Right atrium auricular region (tissue), 2 donors: ENCODE measurements at places on chromosomes 1 and 21. TPM values are rescaled to one million over a fixed set of nuclear protein-coding genes. Genes with fewer than 3 reads are reported as not detected.

DNA sequence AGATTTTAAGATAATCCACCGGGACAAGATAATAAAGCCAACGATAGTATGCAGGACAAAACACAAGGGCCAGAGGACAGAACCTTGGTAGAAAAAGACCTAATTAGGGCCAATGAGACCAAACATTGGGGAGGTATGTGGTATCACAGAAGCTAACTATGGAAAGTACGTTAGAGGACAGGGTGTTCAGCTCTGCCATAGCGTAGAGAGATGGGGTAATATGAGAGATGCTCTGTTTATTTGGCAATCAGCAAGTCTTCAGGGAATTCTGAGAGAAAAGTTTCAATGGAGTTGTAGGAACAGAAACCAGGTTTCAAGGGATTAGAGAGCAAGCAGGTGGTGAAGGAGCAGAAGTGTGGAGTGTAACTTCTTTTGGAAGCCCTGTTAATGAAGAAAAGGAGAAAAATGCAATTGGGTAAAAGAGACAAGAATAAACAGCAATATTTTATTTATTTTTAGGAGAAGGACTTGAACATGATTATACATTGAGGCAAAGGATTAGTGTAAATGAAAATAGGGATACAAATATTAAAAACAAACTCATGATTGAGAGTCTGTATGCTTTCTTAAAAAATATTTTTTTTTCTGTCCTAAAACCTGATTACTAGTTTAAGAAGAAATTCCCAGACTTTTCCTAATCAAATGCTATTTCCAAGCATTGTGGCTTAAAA, 24.0 kb downstream of the EEIG2 start:
- DNase-seq = no peak
- H3K4me3 ChIP-seq = no peak overlapping the region
- H3K27ac ChIP-seq = no peak overlapping the region
- no peaks in the 10 kb centered on the region for H3K4me1 ChIP-seq
- H3K27me3 ChIP-seq = no peaks in the 10 kb centered on the region
- H3K36me3 ChIP-seq = no peaks in the 10 kb centered on the region

DNA sequence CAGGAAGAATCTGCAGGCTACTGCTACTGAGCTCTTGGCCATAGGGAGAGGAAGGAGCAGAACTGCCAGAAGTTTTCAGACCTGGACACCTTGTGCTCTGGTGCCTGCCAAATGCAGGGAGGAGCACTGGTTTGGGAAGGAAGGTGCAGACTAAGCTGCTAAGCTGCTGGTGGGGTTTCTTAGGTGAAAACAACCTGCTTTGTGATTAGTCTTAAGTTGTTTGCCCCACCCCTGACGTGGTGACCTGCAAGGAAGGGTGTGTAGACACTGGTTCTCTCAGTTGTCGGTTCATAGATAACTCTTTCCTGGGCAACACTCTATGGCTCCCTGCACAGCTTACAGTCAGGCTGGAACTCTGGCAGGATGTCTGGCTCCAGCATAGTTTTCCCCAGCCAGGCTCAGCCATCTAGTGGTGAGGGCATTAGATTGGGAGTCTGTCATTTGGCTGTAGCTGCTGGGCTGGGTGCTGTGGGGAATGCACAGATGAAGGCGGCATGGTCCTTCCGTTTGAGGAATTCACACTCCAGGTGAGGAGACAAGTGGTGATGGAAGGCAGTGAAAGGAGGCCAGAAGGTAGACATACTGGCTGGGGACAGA, 10.3 kb upstream of the S100A10 start:
- H3K4me1 ChIP-seq = peaks cover 5% of the 10 kb centered on the region
- DNase-seq = no peak
- no peak overlapping the region for H3K4me3 ChIP-seq
- no peak overlapping the region for H3K27ac ChIP-seq

DNA sequence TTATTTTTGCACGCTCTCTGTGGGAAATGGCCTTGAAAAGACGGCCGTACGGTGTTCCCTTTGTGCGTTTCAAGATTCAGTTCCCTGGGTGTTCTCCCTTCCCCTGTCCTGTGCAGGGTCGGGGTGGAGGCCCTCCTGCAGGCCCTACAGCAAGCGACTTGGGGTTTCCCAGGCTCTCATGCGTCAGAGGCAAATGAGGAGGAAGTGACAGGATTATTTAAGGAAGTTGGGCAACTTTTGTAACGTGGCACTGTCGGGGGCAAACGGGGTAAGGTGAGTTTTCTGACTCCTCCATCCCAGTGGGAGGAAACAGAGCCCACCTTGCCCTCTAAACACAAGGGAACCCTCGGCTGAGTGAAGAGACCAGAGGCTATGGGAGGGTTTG, 16.1 kb upstream of the AJAP1 start:
- H3K27ac ChIP-seq = no peak overlapping the region
- no peaks in the 10 kb centered on the region for H3K27me3 ChIP-seq
- H3K4me3 ChIP-seq = no peak overlapping the region

DNA sequence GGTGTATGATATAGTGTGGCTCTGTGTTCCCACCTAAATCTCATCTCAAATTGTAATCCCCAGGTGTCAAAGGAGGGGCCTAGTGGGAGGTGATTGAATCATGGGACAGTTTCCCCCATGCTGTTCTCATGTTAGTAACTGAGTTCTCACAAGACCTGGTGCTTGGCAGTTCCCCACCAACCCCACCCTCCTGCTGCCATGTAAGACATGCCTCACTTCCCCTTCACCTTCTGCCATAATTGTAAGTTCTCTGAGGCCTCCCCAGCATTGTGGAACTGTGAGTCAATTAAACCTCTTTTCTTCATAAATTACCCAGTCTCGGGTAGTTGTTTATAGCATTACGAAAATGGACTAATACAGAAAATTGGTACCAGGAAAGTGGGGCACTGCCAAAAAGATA, 1705.3 kb downstream of the NCAM2 start:
- no peak overlapping the region for H3K27ac ChIP-seq
- H3K4me1 ChIP-seq = no peaks in the 10 kb centered on the region
- H3K27me3 ChIP-seq = no peaks in the 10 kb centered on the region

DNA sequence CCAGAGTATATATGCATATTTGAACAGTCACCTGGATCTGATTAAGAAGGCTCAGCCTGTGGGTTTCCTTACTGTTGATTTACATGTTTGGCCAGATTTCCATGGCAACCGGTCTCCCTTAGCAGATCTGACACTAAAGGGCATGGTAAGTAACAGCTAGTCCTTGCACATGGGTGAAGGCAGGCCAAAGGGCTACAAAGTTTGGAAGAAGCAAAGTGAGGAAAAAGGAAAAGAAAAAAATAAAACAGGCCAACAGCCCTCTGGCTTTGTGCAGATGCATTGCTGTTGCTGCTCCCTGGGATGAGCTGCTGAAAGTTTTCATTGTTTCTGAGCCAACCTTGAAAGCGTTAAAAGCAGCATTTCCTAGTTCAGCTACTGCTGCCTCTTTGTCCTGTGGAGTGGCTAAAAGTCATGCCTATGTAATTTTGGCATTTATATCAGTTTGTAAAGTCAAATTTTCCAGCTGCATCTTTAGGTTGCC, 176.5 kb upstream of the HOOK1 start:
- H3K4me3 ChIP-seq = no peak overlapping the region
- DNase-seq = no peak
- no peak overlapping the region for H3K27ac ChIP-seq
- H3K4me1 ChIP-seq = no peaks in the 10 kb centered on the region

GRCh38 chr1:162667381-162668080, 35.3 kb downstream of the DDR2 start:
- no peaks in the 10 kb centered on the region for H3K36me3 ChIP-seq
- no peak for DNase-seq
- H3K4me1 ChIP-seq = peaks cover 31% of the 10 kb centered on the region
- H3K27me3 ChIP-seq = no peaks in the 10 kb centered on the region
- no peak overlapping the region for H3K4me3 ChIP-seq
- H3K27ac ChIP-seq = no peak overlapping the region

- H3K36me3 ChIP-seq = no peaks in the 10 kb centered on the region
- DNase-seq = no peak
- no peak overlapping the region for H3K4me3 ChIP-seq
- H3K4me1 ChIP-seq = no peaks in the 10 kb centered on the region
- H3K27me3 ChIP-seq = no peaks in the 10 kb centered on the region
Observed at GRCh38 chr1:192951691-192952460, 107.3 kb downstream of the UCHL5 start.

DNA sequence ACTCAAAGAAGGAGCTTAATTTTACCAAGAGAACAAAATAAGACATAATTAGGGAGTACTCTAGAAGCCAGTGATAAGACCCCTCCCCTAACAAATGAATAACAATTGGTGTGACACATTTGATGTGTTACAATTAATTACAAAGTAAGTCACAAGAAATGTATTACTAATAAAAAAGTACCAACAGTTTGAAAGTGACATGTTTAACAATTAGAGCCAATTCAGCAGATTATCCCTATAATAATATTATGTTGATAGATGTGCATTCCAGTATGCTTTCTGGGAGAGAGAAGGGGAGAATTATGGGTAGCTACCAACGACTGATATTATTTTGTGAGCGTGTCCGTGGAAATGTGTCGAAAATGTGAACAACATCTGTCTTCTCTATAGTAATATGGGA, 19.1 kb downstream of the CTSK start:
- H3K27me3 ChIP-seq = no peaks in the 10 kb centered on the region
- no peaks in the 10 kb centered on the region for H3K36me3 ChIP-seq
- DNase-seq = no peak
- H3K4me3 ChIP-seq = no peak overlapping the region
- no peak overlapping the region for H3K27ac ChIP-seq
- no peaks in the 10 kb centered on the region for H3K4me1 ChIP-seq

DNA sequence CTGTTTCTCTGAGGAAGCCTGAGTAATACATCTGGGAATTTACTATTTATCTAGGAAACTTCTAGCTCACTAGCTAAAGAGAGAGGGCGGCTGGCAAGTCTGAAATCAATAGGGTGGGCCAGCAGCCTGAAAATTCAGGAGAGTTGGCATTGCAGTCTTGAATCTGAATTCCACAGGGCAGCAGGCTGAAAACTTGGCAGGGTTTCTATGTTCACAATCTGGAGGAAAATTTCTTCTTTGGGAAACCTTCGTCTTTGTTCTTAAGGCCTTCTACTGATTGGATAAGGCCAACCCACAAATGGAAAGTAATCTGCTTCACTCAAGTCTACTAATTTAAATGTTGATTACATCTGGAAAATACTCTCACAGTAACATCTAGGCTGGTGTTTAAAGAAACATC, 101.0 kb upstream of the COG2 start:
- DNase-seq = no peak
- no peaks in the 10 kb centered on the region for H3K4me1 ChIP-seq
- no peak overlapping the region for H3K27ac ChIP-seq
- no peak overlapping the region for H3K4me3 ChIP-seq

DNA sequence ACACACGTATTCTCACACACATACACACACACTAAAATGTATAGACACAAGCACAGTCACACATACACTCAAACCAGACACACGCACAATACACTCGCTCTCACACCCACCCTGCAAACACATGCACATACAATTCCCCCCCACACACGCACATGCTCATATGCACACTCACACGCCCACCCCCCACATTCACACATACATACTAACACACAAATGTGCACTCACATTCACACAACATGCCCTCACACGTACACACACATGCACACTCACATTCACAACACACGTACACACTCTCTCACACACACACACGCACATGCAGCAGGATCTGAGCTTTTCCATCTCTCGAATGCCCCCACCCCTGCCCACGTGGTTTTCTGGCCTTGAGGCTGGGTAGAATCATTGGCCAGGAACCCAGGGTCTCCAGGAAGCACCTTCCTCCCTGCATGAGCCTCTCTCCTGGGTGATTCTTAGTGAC, 589.7 kb downstream of the PTPRU start:
- no peaks in the 10 kb centered on the region for H3K27me3 ChIP-seq
- peak; percentile 18 for DNase-seq
- H3K4me3 ChIP-seq = no peak overlapping the region
- H3K4me1 ChIP-seq = no peaks in the 10 kb centered on the region
- no peak overlapping the region for H3K27ac ChIP-seq
- no peaks in the 10 kb centered on the region for H3K36me3 ChIP-seq

DNA sequence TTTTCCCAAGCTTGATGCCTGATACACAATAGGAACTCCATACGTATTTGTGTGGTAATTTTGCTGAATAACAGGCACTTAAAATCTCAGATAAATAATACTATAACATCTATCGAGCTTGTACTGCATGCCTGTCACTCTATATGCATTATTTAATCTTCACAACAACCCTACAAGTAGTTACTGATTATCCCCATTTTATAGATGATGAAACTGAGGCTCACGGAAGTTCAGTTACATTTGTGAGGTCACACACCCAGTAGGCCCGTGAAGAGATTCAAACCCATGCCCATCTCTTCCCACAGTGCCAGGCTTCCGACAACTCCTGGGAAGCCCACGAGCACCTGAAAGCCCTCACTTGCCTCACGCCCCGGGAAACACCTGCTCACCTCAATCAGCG, 98.8 kb downstream of the RAVER2 start:
- no peak overlapping the region for H3K4me3 ChIP-seq
- H3K36me3 ChIP-seq = peaks cover 79% of the 10 kb centered on the region
- DNase-seq = no peak
- no peaks in the 10 kb centered on the region for H3K4me1 ChIP-seq
- no peaks in the 10 kb centered on the region for H3K27me3 ChIP-seq
- H3K27ac ChIP-seq = no peak overlapping the region

- no peak overlapping the region for H3K4me3 ChIP-seq
- peaks cover 15% of the 10 kb centered on the region for H3K4me1 ChIP-seq
- H3K27ac ChIP-seq = no peak overlapping the region
Observed at GRCh38 chr1:1160281-1160930, 13.3 kb upstream of the TTLL10 start.

DNA sequence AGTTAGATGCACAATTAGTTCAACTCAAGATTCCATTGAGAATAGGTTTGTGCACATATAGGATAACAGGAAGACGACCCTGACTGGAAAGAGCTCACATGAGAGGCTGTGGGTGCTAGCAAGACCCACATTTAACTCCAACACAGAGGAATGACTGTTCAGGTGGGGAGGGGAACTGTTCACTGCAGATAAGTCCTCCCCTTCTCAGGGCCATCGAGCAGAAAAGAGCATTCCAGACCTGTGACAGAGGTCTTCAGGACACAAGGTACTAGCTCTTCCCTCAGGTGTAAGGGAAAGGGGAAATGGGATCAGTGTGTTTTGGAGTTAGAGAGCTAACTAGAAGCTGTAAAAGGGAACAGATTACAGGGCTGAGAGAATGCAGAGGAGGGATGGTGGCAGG, 8.7 kb downstream of the PTGER3 start:
- H3K27ac ChIP-seq = no peak overlapping the region
- no peaks in the 10 kb centered on the region for H3K4me1 ChIP-seq
- no peak overlapping the region for H3K4me3 ChIP-seq

GRCh38 chr1:215865060-215865459, 298.0 kb downstream of the KCTD3 start:
- H3K4me3 ChIP-seq = no peak overlapping the region
- H3K4me1 ChIP-seq = no peaks in the 10 kb centered on the region
- no peaks in the 10 kb centered on the region for H3K27me3 ChIP-seq
- no peaks in the 10 kb centered on the region for H3K36me3 ChIP-seq

GRCh38 chr21:42227909-42228708, 9.2 kb downstream of the ABCG1 start:
- peak; percentile 96 for DNase-seq
- peak overlapping the region; percentile 74 for H3K27ac ChIP-seq
- no peaks in the 10 kb centered on the region for H3K27me3 ChIP-seq
- H3K4me3 ChIP-seq = no peak overlapping the region
- H3K4me1 ChIP-seq = no peaks in the 10 kb centered on the region
- H3K36me3 ChIP-seq = peaks cover 3% of the 10 kb centered on the region

WNT9A gene
- total RNA-seq = 0.78 TPM

GOLT1A gene
- total RNA-seq = not detected

CCDC27 gene
- not detected for total RNA-seq

CHIA gene
- not detected for total RNA-seq

TFAP2E gene
- total RNA-seq = not detected

RNU1-3 gene
- total RNA-seq = not detected

PROX1 gene
- 46.5 TPM for total RNA-seq

RYR2 gene
- total RNA-seq = 756 TPM

GJA9 gene
- total RNA-seq = not detected
